ENCODE measurements at places on chromosomes 2 and 18.

- no peak for DNase-seq
Observed at GRCh38 chr18:30487962-30488361, 554.6 kb downstream of the DSC3 start.

GRCh38 chr18:64982414-64983055, 768.3 kb upstream of the CDH7 start:
- no peak for DNase-seq

- DNase-seq = no peak
Observed at GRCh38 chr2:219272356-219272755, 6.8 kb upstream of the DNAJB2 start.

- DNase-seq = peak; percentile 89
Observed at GRCh38 chr2:29314816-29315571, 199.8 kb downstream of the CLIP4 start.

- no peak for DNase-seq
Observed at GRCh38 chr2:105873721-105874120, 129.0 kb downstream of the NCK2 start.

GRCh38 chr2:60496475-60496874, 57.0 kb downstream of the BCL11A start:
- no peak for DNase-seq

- no peak for DNase-seq
Observed at GRCh38 chr2:197919487-197919886, 115.1 kb downstream of the PLCL1 start.

DNA sequence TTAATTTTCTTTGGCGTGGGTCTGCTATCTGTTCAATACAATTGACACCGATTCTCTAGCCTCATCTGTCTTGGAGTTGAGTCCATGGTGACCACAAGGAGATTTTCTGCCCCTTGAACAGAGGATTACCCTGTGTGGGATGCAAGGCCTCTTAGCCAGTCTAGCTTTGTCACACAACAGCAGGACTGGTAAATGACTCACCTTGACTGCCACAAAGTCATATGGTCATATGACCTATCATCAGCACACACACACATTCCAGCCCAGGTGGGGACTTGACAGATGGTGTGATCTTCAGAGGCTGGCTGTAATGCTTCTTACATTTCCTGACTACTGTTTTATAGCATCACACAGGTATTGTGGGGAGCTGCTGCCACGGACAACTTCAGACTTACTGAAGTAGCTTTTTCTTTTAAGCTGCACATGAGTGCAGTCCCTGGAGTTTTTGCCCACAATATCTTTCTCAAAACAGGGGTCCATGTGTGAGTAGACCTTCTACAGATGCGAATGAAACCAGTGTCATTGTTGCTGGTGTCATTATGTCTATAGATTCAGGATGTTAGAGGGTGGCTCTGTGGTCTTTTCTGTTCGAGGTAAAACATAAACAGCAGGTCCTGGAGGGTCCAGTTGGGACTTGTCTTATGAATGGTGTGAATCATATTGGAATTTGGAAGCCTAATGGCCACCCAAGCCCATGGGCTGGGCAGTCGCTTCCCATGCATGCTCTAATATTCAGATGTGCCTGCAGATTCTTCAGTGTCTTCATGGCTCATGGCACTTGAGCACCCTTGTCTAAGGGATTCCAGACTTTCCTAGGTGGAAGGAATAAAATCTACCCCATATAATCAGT, 18.6 kb upstream of the ACOXL start:
- no peak for DNase-seq

DNA sequence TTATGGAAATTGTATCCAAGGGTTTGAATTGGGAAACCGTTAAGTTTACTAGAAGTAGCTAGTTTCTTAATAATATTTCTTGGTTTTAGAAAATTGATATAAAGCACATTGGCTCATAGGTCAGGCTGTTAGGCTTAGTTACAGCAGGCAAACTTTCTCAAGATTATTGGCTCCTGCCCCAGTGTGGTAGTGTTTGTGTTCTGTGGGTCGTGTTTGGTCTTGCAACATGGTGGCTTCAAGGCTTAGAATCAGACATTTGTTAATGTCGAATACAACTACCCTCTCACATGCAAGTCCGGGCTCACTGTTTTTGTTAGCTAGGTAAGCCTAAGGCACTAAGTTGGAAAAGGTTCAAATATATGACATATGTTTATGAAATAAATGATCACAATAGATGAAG, 19.6 kb downstream of the CERS6 start:
- DNase-seq = no peak

Measured in GDM1 (cell line).